ENCODE measurements at places on chromosomes 2 and 18. TPM values are rescaled to one million over a fixed set of nuclear protein-coding genes. Genes with fewer than 3 reads are reported as not detected.

- no peak for DNase-seq
Observed at GRCh38 chr18:32160547-32160946, 29.3 kb upstream of the MEP1B start.

DNA sequence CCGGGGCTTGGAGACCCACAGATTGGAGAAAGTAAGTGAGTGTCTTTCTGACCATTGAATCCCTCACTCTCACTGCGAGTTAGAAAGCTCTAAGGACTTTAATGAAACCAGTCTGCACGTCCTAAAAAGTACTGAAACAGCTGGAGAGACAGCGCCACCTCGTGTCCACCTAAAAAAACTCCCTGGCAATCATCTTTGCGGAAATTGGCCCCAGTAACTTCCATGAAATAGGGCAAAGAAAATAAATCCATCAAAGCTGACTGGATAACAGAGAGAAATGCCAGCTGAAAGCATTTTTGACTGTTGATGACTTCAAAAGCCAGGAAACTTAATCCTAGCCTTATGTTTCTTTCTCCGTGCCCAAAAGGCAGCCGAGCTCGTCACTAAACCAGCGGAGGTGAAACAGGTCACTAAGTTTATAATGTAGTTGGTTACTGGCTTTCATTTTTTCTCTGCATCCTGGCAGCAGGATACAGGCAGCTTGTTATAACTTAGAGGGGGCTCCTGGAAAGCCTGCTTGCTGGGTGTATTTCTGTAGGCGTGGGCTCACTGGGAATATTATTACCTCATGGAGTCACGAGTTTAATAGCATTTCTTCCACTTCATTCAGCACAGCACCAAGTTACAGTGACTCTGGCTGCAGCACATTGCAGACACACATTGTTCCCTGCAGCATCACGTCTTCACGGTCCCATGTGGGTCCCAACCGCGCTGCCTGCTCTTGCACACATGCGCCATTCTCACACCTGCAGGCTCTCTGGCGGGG, 266.5 kb downstream of the HRH4 start:
- peak; percentile 71 for DNase-seq

DNA sequence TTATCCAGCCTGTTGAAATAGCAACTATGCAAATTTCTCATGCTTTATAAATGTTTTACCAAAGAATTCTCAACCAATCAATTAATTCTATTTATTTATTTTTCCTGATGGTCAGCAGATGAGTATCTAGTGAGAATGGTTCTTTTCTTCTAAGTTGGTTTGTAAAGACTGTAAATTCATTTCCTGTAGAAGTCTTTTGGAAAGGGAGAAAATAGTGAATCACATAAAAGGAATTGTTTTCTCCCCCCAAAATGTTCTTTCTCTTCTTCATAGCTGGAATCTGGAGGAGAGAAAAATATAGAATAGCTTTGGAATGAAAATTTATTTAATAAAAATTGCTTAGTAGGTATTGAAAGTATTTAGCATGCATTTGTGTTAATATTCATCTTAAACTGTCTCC, 836.1 kb upstream of the ZEB2 start:
- DNase-seq, result no peak

Gene ADCYAP1
- total RNA-seq, result not detected

GRCh38 chr2:240965296-240965904, 33.0 kb upstream of the SNED1 start:
- DNase-seq, result no peak

Gene CXCR1
- total RNA-seq, result 1.1 TPM

- DNase-seq, result no peak
Observed at GRCh38 chr2:117360586-117360985, 453.9 kb upstream of the DDX18 start.

DNA sequence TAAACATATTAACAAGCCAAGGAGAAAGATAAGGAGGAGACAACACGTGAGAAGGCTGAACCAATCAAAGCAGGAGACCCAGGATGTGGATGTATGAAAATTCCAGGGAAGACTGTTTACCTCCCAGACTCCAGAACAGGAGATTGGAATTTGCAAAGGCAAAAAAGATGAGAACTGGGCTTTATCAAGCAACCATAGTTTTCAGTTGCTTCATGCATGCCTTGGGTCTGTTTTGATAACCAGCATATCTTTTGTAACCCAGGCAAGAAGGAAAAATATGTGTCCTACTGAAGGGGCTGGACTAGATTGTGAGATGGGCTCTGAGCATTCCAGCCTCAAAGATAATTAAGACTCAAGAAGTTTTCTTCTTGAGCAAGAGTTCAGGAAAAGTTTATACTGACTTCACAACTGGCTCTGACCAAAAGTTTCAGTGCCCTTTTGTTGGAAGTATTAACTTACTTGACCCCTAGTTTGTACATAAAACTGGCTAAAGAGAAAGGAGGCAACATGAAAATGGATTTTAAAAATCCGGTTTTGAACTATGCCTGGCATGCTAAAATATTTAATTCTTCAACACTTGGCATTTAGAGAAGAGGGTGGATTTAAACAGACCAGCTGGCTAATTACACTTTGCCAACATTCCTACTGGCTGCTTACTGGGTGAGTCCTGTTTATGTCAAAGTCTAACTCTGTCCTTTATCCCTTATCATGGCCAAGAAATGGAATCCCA, 79.3 kb upstream of the CD28 start:
- DNase-seq, result no peak

GRCh38 chr2:135226961-135227360, 174.9 kb downstream of the RAB3GAP1 start:
- DNase-seq, result no peak

DNA sequence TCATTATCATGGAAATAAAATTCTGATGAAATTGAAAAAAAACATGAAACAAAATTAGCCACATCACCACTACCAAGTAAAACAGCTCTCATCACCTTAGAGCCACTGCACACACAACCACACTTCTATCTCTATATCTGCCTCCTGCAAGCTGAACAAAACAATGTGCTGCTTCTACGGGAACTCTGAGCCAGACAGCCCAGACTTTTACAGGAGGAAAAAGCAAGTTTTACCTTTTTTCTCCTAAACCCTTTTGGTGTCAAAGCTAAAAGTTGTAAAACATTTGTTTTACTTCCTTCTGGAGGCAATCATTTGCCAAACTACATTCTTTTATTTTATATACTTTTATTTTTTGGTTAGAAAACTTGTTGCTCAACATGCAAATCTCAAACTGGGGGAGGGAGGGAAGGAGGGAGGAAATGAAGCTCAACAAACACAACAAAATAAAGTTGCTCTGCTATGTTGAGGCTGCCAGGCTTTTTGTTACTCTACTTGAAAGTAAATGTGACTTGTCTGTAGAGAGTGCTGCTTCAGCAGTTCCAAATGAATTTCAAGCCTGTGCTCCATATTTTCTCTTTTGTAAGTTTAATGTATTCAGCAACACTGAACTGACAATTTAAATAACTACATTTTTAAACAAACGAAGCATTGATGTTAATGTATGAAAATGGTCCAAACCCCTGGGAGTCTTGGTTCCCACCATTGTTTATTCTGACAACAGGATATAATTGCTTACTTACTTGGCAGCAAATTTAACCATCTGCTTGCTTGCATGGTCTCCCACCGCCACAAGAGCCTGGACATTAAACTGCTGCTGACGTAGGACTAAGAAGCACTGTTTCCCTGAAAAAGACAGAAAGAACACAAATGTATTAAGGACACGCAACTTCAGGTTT, 24.5 kb downstream of the DARS1 start:
- peak; percentile 45 for DNase-seq

DNA sequence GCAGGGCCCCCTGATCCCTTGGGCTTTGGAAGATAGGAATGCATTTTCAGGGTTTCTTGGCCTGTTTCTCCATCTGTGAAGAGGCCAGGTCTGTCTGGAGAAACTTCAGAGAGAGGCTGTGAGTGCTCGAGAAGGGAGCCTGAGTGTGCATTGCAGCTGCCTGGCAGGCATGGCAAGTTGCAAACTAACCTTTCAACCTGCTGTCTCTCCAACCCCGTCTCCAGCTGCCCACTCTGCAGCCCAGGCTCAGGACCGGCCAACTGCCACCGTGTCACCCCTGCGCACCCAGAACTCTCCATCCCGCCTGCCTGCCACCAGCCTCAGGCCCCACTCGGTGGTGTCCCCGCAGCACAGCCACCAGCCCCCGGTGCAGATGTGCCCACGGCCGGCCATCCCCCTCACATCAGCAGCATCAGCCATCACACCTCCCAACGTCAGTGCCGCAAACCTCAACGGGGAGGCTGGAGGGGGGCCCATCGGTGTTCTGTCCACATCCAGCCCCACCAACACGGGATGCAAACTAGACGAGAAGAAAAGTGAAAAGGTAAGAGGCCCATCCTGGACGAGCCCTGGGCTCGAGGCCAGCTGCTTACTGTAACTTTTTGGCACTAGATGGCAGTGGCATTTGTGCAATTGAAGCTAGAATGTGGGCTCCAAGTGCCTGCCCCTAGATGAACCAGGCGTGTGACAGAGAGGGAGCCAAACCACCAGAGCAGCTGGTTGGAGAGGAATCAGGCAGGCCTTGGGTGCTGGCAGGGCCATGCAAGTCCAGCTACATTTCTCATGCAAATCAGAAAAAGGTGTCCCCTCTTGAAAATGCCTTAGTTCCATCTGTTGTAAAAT, 164.6 kb downstream of the SEPTIN10 start:
- no peak for DNase-seq

DNA sequence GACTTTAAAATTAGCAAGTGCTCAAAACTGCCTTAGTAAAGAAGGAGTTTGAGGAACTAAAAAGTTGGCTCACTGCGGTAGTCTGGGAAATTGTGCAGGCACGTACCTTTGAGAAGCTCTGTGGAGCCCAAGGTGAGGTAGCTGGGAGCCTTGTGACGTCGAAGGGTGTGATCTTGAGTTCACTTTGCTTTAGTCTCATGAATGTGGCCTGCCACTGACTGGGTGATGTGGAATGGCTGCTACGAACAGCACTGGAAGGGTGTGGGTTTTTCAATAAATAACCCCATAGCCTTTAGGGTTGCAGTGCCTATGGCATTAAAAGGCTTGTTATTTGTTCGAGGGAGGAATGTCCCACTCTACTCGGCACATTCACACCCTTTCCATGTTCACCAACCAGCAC, 312.3 kb downstream of the PRKCE start:
- no peak for DNase-seq

Gene NTSR2
- total RNA-seq, result not detected

DNA sequence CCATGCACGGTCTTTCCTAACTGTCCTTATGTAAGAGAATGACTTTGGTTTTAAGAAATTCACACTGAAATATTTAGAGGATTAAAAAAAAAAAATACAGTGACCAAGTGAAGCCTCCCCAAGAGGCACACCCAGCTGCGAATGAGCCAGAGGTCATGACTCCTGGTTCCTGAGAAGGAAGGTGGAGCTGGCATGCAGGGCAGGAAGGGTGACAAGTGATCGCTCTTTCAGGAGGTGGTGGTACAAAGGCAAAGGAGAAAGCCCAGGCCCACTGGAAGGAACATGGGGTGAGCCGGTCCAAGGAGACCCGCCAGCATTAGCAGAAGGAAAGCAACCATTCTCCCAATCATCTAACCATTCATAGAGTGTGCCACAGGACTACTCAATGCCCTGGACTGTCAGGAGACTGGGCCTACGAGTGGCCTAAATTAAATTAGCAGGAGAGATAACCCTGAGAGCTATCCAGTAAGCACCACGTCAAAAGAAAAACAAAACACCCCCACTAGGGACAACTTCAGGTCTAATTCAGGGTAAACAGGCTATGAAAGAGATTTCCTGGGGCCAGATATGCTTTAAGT, 7.8 kb downstream of the INO80C start:
- DNase-seq, result no peak

GRCh38 chr2:222952204-222952603, 91.4 kb downstream of the ACSL3 start:
- no peak for DNase-seq

Gene SMAD2
- 158 TPM for total RNA-seq

GRCh38 chr2:97967931-97968627, 27.7 kb downstream of the TMEM131 start:
- no peak for DNase-seq

DNA sequence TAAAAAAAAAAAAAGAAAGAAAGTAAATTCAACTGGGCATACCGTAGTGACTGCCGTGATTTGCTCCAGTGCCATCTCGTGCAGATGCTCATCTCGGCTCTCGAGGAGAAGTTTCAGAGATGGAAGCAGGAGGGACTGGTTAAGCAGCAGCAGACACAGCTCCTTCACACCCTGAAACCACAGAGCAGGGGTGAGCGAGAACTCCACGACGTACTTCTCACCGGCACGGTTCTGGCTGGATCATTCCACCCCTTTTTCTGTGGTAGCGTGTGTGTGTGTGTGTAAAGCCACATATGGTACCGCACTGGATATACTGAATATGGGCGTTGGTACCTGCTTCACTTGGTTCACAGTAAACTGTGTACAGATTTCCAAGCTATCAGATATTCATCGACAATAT, 382.2 kb downstream of the NBAS start:
- DNase-seq, result no peak

- DNase-seq, result peak; percentile 66
Observed at GRCh38 chr2:98730053-98730706, 752 bp downstream of the MGAT4A start.

GRCh38 chr2:202049840-202050239, 16.2 kb downstream of the FZD7 start:
- no peak for DNase-seq

Gene CD8B2
- not detected for total RNA-seq

- no peak for DNase-seq
Observed at GRCh38 chr2:213932-214693, 49.7 kb downstream of the SH3YL1 start.

Gene CHST9
- not detected for total RNA-seq

Gene CAPN14
- total RNA-seq, result 0.10 TPM

Gene CNGA3
- total RNA-seq, result not detected

DNA sequence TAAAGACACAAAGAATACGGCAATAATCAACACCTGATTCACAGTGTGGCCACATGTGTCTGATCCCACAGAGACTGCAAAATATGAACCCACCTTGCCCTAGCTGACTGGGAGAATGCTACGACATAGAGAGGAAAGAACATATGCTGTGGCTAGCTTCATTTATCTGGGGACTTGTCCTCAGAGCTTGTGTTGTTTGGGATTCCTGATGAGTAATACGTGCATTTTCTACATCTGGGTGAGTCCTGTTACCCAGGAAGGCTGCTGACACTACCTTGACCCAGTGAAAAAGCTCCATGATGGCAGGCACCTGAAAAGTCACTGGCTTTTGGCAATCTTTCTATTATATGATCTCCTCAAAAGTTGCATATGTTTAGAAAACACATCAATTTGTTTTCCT, 427.7 kb upstream of the LYPD1 start:
- DNase-seq, result no peak

DNA sequence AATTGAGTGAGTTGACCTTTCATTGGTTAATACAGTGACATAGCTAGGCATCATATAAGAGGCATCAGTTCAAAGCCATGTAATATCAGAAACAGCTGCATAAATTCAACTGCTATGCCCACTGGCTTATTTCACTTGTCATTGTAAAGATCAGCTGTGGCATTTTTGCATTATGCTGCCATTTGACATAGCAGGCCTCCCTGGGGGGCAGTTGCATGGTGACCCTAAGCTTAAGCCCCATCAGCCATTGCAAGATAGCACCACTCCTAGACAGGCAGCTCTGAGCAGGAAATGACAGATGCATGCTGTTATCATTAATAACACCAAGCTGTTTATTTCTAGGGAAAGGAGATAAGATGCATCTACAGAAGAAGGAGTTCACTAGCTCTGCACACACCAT, 233.4 kb upstream of the CNTNAP5 start:
- DNase-seq, result no peak

Gene SLC25A52
- not detected for total RNA-seq

Data from activated CD4-positive, alpha-beta T cell treated with anti-CD3 and anti-CD28 coated beads, Interleukin-2, amount 10 ng/mL, durations not matched to agents 7 days and 5 days (primary cell).